Aorta (tissue), 5 donors: ENCODE measurements at places on chromosomes 7 and 10.

- no peak for DNase-seq
Measured at GRCh38 chr10:1195828-1196227, 139.6 kb downstream of the WDR37 start.

- no peak for DNase-seq
Measured at GRCh38 chr7:18202315-18203045, 174.8 kb upstream of the PRPS1L1 start.

DNA sequence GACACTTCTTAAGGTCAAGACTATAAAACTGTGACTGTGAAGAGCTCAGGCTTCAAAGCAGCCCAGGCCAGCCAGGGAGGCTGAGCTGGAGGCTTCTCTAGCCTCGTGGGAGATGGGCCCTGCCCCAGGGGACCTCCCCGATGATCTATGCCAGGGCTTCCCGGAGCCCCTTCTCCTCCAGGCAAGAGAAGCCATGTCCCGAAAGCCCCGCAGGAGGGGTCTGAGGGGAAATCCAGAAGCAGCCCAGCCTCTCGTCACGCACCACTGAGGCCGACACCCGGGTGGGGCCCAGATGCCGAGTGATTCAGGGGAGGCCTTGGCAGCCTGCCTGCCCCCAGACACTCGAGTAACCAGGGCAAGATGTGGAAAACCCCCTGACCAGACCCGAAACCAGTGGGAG lies 63.7 kb downstream of the PROSER2 start:
- peak; percentile 73 for DNase-seq

DNA sequence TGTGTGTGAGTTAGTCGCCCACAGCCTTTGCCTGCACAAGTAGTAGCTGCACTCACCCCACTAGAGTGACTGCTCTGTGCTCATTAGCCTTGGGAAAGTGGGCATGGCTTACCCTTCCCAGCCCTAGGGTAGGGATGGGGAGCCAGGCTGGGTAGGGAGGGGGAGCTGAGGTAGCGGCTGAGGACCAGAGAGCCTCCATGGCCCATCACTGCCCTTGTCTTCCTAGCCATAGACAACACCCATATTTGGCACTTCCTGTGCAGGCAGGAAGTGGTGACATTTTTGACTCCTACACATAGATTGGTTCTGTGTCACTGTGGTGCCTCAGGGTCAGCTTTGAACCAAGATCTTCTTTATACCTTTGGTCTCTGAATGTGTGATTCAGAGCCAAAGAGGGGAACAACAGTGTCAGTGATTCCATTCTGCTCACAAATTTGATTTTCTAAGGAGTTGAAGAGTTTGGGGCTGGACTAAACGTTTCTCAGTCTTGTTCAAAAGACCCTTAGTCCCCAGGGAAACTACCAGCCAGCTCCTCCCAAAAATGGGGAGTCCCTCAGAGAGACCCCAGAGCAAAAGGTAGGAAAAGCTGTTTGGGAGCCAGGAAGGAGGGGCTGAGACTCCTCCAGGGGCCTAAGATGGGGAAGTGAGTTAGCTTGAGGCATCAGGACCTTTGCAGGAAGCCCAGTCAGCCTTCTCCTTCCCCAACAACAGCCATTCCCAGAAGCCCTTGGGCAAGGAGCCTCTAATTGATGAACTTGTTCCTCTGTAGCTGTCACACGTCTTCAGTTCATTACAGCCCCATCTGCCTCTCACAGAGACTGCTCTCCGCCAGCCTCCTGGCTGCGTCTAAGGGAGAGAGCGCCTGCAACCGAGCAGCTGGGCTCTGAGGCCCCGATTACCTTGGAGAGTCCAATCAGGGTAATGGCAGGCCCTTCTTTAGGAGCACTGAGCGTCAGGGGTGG lies 135.0 kb downstream of the CDH23 start:
- DNase-seq = no peak

- no peak for DNase-seq
Measured at GRCh38 chr7:155648752-155649339, 4.4 kb downstream of the RBM33 start.

DNA sequence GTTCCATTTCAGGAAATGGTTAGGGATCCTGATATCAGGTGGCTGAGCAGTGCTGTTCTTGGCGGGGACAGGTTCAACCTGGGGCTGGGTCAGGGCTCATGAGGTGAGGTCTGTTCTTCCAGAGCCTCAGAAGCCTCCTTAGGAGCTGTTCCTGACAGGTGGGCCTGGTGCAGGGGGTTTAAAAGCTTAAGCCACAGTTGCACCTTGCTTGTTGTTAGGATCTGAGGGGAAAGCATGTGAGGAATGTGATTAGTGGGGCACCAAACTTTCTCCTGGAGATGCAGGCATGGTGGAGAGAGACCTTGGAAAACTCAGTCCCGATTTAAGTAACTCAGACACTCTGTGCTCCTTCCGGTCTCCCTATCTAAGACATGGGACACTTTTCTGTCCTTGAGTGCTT lies 18.7 kb upstream of the CRHR2 start:
- peak; percentile 12 for DNase-seq

GRCh38 chr7:3301831-3302618 lies 973 bp downstream of the SDK1 start:
- DNase-seq = no peak

GRCh38 chr7:69654381-69654780 lies 56.1 kb downstream of the AUTS2 start:
- no peak for DNase-seq

- DNase-seq = no peak
Measured at GRCh38 chr7:5477126-5477525, 53.5 kb upstream of the TNRC18 start.

GRCh38 chr7:102860351-102860811 lies 52.4 kb upstream of the LRRC17 start:
- DNase-seq = no peak

GRCh38 chr10:7272008-7272407 lies 138.8 kb downstream of the SFMBT2 start:
- DNase-seq = no peak

- no peak for DNase-seq
Measured at GRCh38 chr7:95240921-95241320, 83.4 kb downstream of the PON1 start.

DNA sequence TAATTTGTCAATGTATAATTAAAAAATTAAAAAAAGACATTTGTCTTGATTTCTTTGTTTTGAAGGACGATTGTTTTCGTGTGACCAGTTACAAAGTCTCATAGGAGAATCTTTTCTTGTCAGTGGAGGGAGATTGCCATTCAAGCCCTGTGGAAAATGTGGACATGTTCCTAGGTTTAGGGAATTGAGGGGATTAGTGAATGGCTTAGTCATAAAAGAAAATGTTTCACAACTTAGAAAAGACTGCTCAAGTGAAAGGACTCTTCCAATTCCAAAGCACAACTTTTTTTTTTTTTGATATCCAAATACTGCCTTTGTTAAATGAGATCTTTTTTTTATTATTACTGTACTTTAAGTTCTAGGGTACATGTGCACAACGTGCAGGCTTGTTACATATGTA lies 140.7 kb upstream of the HABP2 start:
- no peak for DNase-seq

DNA sequence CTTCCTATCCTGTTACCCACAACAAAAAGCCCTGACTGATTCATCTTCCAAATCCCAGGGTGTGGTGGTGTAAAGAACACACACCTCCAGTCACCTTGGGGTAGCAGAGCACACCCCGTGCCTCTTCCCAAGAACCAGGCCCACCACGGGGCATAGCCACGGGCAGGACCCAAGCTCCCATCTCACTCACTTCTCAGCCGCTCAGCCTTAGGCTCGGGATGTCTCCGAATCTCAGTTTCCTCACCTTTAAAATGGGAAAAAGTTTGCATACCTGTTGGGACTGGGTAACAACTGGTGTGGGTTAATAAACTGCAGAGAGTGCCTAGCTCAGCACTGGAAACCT lies 139.0 kb downstream of the FGFR2 start:
- DNase-seq = no peak

DNA sequence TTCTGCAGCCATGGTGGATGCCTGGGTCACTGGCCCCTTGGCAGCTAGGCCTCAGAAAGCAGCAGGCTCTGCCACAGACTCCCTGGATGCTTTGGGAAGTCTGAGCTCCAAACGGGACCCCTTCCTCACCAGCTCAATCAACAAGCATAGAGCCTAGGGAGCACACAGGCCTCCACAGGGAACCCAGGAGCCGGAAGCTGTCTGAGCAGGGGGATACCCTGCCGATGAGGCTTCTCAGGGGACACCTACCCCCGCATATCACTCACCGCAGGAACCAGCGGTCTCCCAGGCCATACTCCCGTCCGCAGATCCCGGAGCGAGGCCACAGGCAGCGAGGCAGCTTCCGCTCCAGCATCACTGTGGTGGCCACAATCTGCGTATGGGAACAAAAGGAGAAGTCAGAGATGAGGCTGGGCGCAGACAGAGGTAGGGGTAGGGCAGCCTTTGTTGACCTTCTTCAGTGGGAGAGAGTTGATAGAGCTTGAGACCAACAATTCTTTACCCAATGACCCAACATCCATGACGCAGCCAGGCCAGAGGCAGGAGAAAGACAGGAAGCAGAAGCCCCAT lies 13.4 kb downstream of the TRPV6 start:
- peak; percentile 58 for DNase-seq

DNA sequence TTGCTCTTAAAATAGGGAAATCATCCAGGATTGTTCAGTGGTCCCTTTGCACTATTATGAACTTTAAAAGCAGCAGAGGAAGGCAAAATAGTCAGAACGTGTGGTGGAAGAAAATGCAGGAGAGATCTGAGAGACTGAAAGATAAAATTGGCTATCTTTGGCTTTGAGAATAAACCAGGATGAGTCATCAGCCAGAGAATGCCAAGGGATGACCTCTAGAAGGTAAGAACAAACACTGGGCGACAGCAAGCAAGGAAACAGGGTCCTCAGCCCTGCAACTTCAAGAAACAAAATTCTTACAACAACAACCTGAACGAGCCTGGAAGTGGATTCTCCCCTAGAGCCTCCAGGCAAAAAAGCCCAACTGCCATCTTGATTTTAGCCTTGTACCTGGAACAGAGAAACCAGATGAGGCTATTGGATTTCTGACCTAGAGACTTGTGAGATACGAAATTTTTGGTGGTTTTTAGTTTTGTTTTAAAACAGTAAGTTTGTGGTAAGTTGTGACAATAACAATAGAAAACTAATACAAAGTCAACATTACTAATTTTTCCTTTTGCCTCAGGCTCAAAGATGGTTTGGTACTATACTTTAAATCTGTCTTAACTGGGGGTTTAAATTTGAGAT lies 130.2 kb upstream of the CNTNAP2 start:
- DNase-seq = no peak

DNA sequence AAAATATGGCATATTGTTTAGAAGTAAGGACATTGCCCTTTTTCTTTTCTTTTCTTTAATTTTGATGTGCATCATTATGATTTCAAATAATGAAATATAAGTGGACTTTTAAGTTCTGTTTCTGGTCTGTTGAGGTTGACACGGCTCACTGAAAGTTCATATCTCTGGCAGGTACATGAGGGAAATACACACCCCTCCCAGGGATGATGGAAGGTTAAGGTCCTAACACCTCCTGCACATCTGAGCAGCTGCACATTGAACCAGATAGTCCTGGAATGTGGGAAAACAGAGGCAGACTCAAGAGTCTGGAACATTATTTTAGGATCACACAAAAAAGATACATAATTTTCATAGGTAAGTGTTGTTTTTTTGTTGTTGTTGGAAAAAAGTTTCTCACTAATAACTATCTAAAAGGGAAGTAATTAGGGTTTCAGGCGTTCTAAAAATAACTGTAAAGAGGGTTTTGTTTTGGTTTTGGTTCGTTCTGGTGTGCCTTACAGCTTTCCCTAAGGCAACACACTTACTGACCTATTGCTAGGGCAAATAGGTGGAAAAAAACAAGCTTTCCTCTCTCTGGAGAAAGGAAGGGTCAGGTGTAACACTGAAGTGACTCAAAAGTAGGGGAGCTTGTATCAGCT lies 201.2 kb upstream of the PRKCQ start:
- DNase-seq = no peak

DNA sequence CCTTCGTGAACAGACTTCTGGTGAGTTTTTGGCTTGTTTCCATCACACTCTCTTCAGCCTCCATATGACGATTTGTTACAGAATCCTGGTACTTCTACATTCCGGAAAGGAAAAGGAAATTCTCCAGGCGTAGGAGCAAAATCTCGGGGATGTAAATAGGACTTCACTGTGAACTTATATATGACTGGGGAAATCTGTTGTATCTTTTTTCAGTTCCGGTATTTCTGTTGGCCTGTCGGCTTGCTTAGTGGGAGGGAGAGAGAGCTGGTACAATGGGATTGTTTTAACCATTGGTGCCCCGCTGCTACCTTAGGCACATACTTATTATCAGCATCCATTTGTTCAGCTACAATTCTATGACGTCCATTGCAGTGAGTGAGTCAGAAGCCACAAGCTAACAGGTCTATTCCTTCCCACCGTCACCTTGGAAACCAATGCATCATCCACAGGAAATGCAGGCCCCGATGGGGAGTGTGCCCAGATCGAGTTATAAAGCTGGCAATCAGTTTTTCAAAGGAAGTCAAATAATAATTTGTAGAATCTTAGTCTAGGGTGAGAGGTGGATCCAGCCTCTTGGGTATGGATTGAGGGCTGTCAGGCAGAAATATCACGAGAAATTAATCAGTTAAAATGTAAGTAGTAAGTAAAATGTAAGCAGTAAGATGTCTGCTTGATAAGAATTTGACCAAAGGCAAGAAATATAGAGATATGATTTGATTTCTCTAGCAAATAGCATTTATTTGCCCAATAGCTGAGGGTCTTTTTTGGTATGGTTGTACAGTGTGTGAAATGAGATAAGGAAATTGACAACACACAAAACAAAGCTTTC lies 92.0 kb upstream of the MKLN1 start:
- no peak for DNase-seq

- no peak for DNase-seq
Measured at GRCh38 chr10:78491812-78492211, 458.1 kb downstream of the RPS24 start.

- DNase-seq = no peak
Measured at GRCh38 chr10:111873041-111873440, 310.5 kb downstream of the GPAM start.
